ENCODE measurements at places on chromosomes 12 and 14.

DNA sequence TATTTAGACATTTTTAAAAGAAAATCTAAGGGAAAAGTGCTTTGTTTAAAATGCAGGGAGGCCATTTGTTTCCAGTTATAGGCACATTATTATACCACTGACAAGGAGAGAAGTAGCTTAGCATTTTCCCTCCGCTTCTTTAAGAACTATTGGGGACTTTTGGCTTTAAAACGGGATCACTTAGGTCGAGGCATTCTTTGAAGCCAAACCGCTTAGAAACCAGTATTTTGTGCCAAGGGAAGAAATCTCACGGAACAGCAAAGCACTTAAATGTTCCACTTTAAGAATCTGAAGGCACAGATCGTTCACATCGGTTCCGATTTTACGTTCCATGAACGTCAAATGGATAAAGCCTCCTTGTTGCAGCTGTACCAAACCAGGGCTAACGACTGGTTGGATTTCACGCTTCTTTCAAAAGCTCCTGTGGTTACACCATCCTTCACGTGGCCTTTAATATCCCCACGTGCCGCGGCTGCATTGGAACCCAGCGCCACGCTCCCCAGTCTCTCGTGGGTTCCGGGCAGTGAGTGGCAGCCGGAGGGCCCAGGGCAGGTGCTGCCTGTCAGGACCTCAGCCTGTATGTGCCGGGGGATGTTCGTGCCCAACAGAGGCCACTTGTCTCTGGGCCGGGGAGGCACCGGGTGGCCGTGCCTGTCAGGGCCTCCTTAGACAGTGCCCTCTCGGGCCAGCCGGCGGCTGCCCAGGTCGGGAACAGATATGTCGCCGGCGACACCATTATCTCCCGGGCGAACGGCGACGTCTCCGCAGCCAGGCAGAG lies 195.4 kb downstream of the KIF26A start:
- no peak for DNase-seq

DNA sequence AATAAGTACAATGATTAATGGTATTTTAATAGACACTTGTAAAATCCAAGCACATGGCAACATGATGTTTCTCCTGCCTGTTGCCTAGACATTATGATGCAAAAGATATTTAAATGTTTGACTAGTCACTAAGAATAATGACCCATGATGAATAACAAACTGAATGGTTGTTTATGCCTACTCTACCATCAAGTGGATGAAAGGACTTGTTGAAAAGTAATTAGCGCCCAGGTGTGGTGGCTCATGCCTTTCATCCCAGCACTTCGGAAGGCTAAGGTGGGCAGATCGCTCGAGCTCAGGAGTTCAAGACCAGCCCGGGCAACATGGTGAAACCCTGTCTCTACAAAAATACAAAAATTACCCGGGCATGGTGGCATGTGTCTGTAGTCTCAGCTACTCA lies 30.7 kb downstream of the KIF21A start:
- DNase-seq, result no peak

- peak; percentile 98 for DNase-seq
Observed at GRCh38 chr12:62724947-62725451, 210.0 kb downstream of the PPM1H start.

- DNase-seq, result no peak
Observed at GRCh38 chr12:110995016-110995415, 74.6 kb upstream of the MYL2 start.

GRCh38 chr12:113891167-113891692 lies 74.9 kb downstream of the RBM19 start:
- DNase-seq, result no peak

DNA sequence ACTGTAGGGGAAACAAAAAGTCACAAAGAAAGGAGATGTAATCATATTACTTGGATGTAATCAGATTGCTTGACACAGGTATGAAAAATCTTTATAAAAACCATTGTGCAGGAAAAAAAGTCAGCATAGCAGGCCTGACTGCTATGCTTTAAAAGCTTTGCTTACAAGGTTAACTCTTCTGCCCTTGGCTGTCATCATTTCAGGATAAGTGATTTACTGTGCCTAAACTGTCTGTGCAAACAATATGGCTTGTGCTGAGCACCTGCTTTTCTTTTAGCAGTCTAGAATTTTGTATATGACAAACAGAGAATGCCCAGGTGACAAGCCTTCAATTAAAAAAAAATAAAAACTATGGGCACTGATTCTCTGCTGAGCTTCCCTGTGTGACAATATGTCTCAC lies 63.8 kb upstream of the PLEKHG7 start:
- no peak for DNase-seq

DNA sequence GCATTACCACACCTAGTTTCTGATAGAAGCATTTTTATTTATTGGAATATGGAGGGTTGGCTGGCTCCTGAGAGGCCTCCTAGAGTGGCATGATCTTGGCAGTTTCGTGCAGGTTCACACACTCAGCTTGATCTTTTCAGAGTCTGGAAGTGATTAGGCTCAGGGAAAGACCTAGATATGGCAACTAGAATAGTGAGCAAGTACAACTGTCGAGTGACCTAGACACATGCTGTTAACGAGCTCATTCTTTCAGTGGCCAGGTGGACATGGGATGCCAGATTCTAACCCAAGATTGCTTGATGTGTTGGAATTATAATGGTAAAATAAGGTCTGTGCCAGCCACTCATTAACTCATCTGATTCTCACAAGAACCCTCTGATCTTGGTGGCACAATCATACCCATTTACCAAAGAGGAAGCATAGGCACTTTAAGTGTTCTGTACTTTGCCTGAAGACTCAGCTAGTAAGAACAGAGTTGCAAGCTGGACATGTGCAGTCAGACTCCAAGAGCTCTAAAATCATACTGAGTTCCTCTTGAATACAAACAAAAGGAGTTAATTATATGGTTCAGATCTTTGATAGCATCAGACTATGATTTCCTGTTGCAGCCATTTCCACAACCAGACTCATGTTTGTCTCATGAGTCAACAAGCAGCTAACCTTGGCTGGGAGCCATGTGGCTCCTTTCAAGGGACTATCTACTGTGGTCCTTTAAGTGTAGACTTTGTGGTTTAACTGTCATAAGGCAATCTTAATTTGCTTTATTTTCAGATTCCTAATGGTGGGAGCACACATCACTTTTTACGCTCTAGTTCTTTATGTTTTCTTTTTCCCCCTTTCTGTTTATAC lies 144.2 kb downstream of the PLEKHA5 start:
- DNase-seq, result peak; percentile 97

GRCh38 chr12:117147639-117148038 lies 42.6 kb downstream of the FBXO21 start:
- no peak for DNase-seq

- no peak for DNase-seq
Observed at GRCh38 chr14:55180434-55180833, 11.0 kb downstream of the DLGAP5 start.

DNA sequence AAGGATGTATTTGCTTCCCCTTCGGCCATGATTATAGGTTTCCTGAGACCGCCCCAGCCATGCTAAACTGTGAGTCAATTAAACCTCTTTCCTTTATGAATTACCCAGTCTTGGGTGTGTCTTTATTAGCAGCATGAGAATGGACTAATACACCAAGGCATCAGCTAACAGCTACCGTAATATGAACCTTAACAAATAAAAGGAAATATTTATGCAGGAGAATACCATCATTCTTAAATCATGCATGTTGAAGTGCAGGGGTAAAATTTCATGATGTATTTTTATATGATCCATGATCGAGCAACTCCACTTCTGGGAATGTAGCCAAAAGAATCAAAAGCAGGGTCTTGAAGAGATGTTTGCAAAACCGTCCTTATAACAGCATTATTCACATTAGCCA lies 379.0 kb downstream of the NPAS3 start:
- no peak for DNase-seq

GRCh38 chr14:34368115-34368970 lies 93.7 kb downstream of the SPTSSA start:
- peak; percentile 17 for DNase-seq

- no peak for DNase-seq
Observed at GRCh38 chr14:77141214-77142004, at the start of gene ZDHHC22. Gene ZDHHC22, minus strand, starts transcription at chr14:77141791. Its CDS starts 2,053 bp downstream, at chr14:77139738.

DNA sequence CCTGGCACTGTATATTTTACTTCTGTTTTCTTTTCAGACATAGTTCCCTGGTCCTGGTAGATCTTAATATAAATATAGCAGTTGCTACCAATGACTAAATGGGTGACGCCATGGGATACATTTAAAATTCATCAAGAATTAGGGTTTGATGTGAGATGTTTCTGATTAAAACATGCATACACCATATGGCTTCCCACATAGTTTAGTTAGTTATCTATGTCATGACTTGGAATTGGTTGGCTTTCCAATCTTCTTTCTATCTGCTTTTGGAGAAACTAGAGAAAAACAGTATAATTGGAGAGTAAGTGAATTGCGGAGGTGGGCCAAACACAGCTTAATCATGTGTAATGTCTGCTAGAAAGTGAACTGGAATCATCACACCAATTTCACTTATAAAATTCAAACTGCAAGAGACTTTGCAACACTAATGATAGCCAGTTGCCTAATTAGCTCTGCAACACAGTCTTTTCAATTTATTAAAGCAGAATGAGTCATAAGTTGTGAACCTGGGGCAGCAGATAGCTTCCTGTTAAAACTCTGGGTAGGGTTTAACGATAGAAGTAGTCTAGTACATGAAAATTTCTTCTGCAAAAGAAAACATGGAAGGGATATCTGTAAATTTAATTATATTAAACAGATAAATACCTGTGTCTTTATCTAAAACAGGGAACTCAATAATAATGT lies 295.2 kb downstream of the SLC16A7 start:
- DNase-seq, result no peak

- DNase-seq, result peak; percentile 26
Observed at GRCh38 chr14:42224053-42224888, 617.6 kb downstream of the LRFN5 start.

DNA sequence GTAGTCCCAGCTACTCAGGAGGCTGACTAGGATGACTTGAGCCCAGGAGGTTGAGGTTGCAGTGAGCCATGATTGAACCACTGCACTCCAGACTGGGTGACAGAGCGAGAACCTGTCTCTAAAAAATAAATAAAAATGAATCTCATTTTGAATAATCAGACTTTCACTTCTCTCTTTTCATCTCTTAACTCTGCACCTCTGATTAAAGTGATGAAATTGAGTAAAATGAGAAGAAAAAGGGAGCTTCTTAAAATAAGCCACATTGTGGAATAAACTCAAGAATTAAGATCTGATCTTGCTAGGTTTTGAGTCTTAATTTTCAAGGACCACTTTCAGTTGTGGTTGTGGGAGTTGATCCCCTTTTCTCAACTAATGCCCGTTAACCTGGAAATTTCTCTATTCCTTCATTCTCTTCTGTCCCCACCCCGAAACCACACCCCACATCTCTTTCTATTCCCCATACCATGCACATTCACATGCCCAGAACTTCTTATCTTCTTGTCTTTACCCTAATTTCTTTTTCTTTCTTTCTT lies 70.9 kb upstream of the ETV6 start:
- no peak for DNase-seq

DNA sequence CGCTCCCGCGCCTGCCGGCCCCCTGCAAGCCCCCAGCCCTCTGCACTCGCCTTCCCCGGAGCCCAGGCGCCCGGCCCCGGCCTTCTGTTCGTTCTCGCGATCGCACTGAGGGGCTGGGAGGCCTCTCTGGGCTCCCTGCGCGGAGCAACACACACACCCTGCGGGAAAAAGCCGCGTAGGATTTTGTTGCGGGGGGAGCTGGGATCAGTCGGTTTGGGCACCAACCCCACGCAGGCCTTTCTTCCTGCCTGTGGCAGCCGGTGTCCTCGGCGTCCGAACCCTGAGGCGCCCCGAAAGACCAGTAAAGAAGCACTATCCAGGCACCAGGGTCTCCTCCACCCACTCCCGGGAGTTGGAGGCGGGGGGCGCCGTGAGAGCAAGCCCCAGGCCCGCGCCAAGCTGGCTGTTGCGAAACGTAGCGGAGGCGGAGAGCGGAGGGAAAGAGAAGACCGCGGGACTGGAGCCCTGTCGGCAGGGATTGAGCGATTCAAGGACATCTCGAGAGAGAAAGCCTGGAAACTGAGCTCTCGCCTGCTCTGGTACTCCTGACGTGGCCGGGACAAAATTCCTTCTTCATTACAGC lies 1.9 kb upstream of the HOXC5 start:
- DNase-seq, result peak; percentile 70

DNA sequence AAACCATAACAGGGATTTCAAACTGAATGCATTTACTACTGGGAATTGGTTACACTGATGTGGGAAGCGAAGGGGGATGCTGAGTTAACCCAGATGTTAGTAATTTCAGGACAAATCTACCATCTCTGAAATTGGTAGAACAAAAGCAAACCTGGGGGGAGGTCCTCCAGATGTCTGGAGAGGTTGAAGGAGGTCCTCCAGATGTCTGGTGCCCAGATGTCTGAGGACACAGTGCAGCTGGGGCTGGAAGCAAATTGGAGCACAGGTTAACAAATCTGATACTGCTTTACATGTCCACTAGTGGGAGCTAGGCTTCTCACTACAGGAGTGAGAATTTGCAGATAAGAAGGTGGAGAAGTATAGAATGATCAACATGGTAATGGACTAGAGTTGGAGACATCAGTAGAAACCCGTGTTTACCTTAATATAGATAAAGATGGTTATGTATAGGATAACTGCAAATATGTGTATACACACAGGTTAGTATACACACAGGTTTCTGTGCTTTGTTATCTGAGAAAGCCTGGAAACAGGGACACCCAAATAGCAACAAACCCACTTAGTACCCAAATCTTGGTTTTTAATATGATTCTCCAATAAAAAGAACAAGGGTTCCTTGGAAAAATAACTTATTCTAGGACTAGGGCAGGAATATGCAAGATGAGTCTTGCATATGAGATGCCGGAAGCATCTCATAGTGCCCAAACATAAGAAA lies 162.5 kb downstream of the C12orf50 start:
- peak; percentile 7 for DNase-seq

Measured in fibroblast of skin of left biceps (primary cell).